Endothelial cell of umbilical vein (primary cell): ENCODE measurements at places on chromosomes 5 and 9. TPM values are rescaled to one million over a fixed set of nuclear protein-coding genes. Genes with fewer than 3 reads are reported as not detected.

GRCh38 chr5:52738095-52738506, 49.6 kb upstream of the ITGA1 start:
- H3K36me3 ChIP-seq: no peaks in the 10 kb centered on the region
- H3K4me3 ChIP-seq: no peak overlapping the region
- H3K27ac ChIP-seq: no peak overlapping the region
- DNase-seq: peak; percentile 21
- no peaks in the 10 kb centered on the region for H3K27me3 ChIP-seq

GRCh38 chr9:84397822-84398221, 57.3 kb upstream of the SLC28A3 start:
- H3K36me3 ChIP-seq: no peaks in the 10 kb centered on the region
- peaks cover 8% of the 10 kb centered on the region for H3K4me1 ChIP-seq
- no peaks in the 10 kb centered on the region for H3K27me3 ChIP-seq

DNA sequence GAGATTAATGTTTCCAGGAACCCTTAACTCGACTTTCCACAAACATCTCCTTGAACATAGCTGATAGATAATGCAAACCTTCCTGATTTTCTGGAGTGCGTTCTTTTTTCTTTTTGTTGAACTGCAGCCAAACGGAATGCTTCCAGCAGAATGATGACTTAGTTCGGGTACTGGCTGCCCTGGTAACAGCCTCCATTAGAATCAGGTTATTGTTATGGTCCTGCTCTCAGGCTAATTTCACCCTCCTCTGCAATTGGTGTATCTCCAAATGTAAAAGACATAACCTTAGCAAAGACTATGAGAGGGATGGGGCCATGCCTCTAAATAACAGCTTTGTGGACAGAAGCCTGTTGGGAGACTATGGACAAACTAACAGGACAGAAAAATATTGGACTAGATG, 116.5 kb downstream of the PDE4D start:
- no peaks in the 10 kb centered on the region for H3K4me1 ChIP-seq
- no peak overlapping the region for H3K27ac ChIP-seq
- no peak for DNase-seq
- no peak overlapping the region for H3K4me3 ChIP-seq
- H3K27me3 ChIP-seq: no peaks in the 10 kb centered on the region
- no peaks in the 10 kb centered on the region for H3K36me3 ChIP-seq

- no peaks in the 10 kb centered on the region for H3K36me3 ChIP-seq
- DNase-seq: no peak
- no peak overlapping the region for H3K27ac ChIP-seq
- H3K4me1 ChIP-seq: peaks cover 12% of the 10 kb centered on the region
- H3K4me3 ChIP-seq: no peak overlapping the region
- no peaks in the 10 kb centered on the region for H3K27me3 ChIP-seq
Measured at GRCh38 chr5:74116266-74116665, 490.3 kb downstream of the ARHGEF28 start.

DNA sequence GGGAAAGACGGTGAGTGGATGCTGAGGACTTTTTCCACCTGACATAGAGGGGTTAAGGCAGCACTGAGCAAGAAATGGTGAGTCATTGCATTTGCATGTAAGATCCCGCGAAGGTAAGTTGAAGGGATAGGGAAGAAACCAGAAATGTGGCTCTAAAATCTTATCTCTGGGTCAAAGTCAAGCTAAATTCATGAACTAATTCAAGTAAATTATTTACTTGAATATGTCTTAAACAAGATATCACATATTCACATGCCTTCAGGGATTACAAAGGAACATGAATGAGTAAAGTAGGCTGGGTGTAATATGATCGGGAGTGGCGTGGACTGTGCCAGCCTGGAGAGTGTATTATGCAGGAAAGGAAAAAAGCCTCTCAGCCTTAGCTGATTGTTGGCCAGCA, 74.4 kb upstream of the EQTN start:
- H3K4me1 ChIP-seq: no peaks in the 10 kb centered on the region
- H3K36me3 ChIP-seq: no peaks in the 10 kb centered on the region
- no peak overlapping the region for H3K27ac ChIP-seq

- H3K4me3 ChIP-seq: no peak overlapping the region
- DNase-seq: no peak
- no peak overlapping the region for H3K27ac ChIP-seq
- H3K4me1 ChIP-seq: no peaks in the 10 kb centered on the region
- H3K36me3 ChIP-seq: no peaks in the 10 kb centered on the region
- H3K27me3 ChIP-seq: no peaks in the 10 kb centered on the region
Measured at GRCh38 chr5:81290146-81290545, 11.2 kb upstream of the ZCCHC9 start.

- H3K4me3 ChIP-seq: no peak overlapping the region
- DNase-seq: no peak
- H3K36me3 ChIP-seq: no peaks in the 10 kb centered on the region
Measured at GRCh38 chr5:32156635-32157034, 17.5 kb downstream of the GOLPH3 start.

GRCh38 chr9:98962861-98963260, 19.2 kb downstream of the COL15A1 start:
- H3K27ac ChIP-seq: no peak overlapping the region
- H3K4me1 ChIP-seq: no peaks in the 10 kb centered on the region
- DNase-seq: no peak
- H3K27me3 ChIP-seq: no peaks in the 10 kb centered on the region
- no peaks in the 10 kb centered on the region for H3K36me3 ChIP-seq

DNA sequence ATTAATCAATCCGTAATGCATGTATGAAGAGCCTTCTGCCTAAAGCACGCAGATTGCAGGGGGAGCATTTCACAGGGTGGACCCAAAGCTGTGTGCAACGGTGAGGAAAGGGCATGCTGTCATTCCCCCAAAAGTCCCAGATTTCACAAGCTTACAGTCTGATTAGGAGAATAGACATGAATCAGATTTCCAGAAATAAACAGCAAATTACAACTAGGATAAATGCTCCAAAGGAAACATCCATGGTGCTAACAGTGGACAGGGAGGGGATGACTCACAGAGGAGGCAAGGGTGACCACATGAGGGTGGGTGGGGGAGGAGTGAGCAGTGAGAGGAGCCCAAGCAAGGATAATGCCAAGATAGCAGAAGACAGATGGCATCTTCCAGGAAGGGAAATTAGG, 258.4 kb upstream of the TAS2R1 start:
- DNase-seq: no peak
- no peak overlapping the region for H3K4me3 ChIP-seq
- no peaks in the 10 kb centered on the region for H3K36me3 ChIP-seq
- no peaks in the 10 kb centered on the region for H3K27me3 ChIP-seq
- no peak overlapping the region for H3K27ac ChIP-seq
- no peaks in the 10 kb centered on the region for H3K4me1 ChIP-seq

- peak; percentile 17 for DNase-seq
- peak overlapping the region; percentile 100 for H3K4me3 ChIP-seq
- H3K27ac ChIP-seq: peak overlapping the region; percentile 98
- no peaks in the 10 kb centered on the region for H3K36me3 ChIP-seq
- H3K4me1 ChIP-seq: peaks cover 56% of the 10 kb centered on the region
Measured at GRCh38 chr9:124661271-124661670, 109.8 kb downstream of the NR6A1 start.

DNA sequence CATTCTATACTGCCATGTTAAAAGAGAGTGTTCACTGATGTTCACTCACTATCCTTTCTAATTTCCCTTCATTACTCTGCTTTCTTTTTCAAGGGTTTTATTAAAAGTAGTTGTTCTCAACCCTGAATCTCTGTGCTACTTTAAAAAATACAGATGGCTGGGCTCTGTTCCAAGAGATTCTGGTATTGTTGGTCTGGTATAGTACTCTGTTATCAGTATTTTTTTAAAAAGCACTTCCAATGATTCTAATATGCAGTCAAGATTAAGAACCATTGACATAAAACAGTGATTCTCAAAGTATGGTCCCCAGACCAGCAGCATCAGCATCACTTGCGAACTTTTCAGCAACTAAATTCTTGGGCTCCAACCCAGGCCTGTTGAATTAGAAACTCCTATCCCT, 77.0 kb upstream of the STARD4 start:
- H3K36me3 ChIP-seq: no peaks in the 10 kb centered on the region
- no peak overlapping the region for H3K4me3 ChIP-seq
- DNase-seq: peak; percentile 41
- no peak overlapping the region for H3K27ac ChIP-seq
- H3K27me3 ChIP-seq: no peaks in the 10 kb centered on the region

GRCh38 chr5:108727236-108727650, 20.5 kb upstream of the FER start:
- no peaks in the 10 kb centered on the region for H3K27me3 ChIP-seq
- H3K27ac ChIP-seq: peak overlapping the region; percentile 68
- no peak for DNase-seq
- H3K36me3 ChIP-seq: no peaks in the 10 kb centered on the region
- H3K4me3 ChIP-seq: peak overlapping the region; percentile 41
- H3K4me1 ChIP-seq: peaks cover 23% of the 10 kb centered on the region

GRCh38 chr9:128393145-128393775, 22.1 kb downstream of the URM1 start:
- no peak overlapping the region for H3K4me3 ChIP-seq
- peaks cover 5% of the 10 kb centered on the region for H3K4me1 ChIP-seq
- H3K27ac ChIP-seq: no peak overlapping the region
- H3K27me3 ChIP-seq: no peaks in the 10 kb centered on the region
- peaks cover 2% of the 10 kb centered on the region for H3K36me3 ChIP-seq
- no peak for DNase-seq

- H3K4me1 ChIP-seq: peaks cover 48% of the 10 kb centered on the region
- H3K27me3 ChIP-seq: no peaks in the 10 kb centered on the region
- peak overlapping the region; percentile 11 for H3K4me3 ChIP-seq
Measured at GRCh38 chr5:126811515-126812198, 34.7 kb downstream of the LMNB1 start.

DNA sequence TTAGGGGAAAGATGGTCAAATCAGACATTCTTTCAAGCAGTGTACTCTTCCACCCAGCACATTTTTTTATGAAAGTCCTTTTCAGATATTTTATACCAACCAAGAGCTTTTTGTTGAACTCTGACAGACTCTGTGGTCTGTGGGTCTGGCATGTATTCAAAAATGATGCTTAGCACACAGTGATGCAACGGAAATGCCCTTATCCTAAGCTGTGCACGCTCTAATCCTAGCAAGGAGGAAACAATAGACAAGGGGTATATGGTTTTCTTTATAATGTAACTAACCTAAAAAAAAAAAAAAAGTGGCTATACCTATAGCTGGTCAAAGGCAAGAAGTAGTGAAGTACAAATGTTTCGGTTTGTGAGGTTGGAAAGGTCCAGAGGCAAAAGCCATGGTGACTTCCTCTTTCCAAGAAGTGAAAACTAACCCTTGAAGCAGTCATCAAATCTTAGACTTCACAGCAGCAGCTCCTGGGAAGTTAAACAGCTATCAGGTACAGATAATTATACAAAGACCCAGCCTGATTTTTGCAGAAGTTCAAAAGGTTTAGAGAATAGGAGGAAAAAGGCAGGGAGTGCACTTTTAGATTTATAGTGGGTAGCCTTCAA, 82.5 kb downstream of the SEMA6A start:
- H3K36me3 ChIP-seq: no peaks in the 10 kb centered on the region
- DNase-seq: no peak
- H3K4me1 ChIP-seq: no peaks in the 10 kb centered on the region
- H3K4me3 ChIP-seq: no peak overlapping the region

DNA sequence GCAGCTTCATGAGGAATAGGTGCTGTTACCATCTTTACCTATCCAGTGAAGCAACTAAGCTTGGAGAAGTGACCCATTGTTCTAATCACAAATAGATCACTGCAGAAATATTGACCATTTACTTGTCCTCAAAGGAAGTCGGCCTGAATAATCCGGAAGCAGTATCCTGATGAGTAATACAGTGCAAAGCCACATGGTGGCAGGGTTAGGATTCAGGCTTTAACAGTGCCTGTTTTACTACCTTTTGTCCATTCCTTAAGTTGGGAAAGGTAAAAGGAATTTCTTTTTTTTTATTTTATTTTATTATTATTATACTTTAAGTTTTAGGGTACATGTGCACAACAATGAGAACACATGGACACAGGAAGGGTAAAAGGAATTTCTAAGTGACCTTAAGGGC, 336.3 kb downstream of the KDM4C start:
- no peak overlapping the region for H3K27ac ChIP-seq
- no peaks in the 10 kb centered on the region for H3K27me3 ChIP-seq
- DNase-seq: peak; percentile 40
- peaks cover 19% of the 10 kb centered on the region for H3K4me1 ChIP-seq
- no peaks in the 10 kb centered on the region for H3K36me3 ChIP-seq
- no peak overlapping the region for H3K4me3 ChIP-seq

DNA sequence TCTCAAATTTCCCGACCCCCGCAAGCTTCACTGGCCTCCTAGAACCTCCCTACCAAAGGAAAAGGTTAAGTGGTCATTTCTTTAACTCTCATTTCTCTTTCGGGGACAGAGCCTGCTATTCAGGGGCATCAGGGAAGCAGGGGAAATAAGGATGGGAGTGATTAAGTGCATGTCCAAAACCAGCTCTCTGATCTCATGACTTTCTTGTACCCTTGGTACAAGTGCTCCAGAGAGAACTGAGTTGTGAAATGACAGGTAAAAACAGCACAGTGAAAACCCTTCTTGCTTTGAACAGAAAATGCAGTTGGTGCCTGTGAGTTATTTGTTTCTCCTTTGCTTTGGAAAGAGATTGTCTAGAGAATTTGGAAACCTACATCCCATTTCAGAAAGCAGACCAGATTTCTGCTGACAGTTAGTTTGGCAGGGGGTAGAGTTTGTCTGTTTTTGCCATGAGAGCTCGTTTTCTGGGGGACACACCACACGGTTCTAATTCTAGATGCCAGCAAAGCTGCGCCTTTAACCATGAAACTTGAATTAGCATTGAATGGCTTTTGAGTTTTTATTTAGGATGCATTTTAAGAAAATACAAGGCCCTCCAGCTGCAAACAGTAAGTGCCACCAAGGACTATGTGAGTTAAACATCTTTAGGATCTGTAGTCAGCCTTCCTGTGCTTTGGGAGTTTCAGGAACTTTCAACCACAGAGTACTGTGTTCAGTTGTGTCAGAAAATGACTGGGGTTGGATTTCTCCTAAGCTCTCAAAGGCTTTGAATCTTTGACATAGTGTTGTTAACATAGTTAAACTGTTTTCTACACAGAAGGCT, 161.7 kb upstream of the LHFPL2 start:
- no peak for DNase-seq
- H3K4me1 ChIP-seq: peaks cover 13% of the 10 kb centered on the region
- H3K27ac ChIP-seq: no peak overlapping the region
- H3K4me3 ChIP-seq: no peak overlapping the region
- no peaks in the 10 kb centered on the region for H3K27me3 ChIP-seq

- no peaks in the 10 kb centered on the region for H3K27me3 ChIP-seq
- H3K27ac ChIP-seq: peak overlapping the region; percentile 94
- DNase-seq: peak; percentile 35
- H3K4me1 ChIP-seq: peaks cover 15% of the 10 kb centered on the region
- peak overlapping the region; percentile 96 for H3K4me3 ChIP-seq
Measured at GRCh38 chr9:130054325-130054786, 650 bp downstream of the GPR107 start.

RNF38 gene
- total RNA-seq: 36.7 and 47.2 TPM in 2 replicates

ZDHHC12 gene
- 28.8 and 31.1 TPM in 2 replicates for total RNA-seq

KIF4B gene
- 0.14 and 0.44 TPM in 2 replicates for total RNA-seq

FBP2 gene
- not detected in 2 replicates for total RNA-seq

SV2C gene
- 0.07 TPM in 1 of 2 replicates, not detected in the other for total RNA-seq

MSX2 gene
- total RNA-seq: not detected in 2 replicates

PCDHGB2 gene
- 1.9 and 2.9 TPM in 2 replicates for total RNA-seq

QRFP gene
- not detected in 2 replicates for total RNA-seq

GRM6 gene
- total RNA-seq: not detected in 2 replicates

KLHL3 gene
- total RNA-seq: 13.6 and 13.9 TPM in 2 replicates
